ENCODE measurements at places on chromosomes 12 and 14. TPM values are rescaled to one million over a fixed set of nuclear protein-coding genes. Genes with fewer than 3 reads are reported as not detected.

The SLC6A13 gene
- 2.6 TPM for total RNA-seq

The MYO1H gene
- not detected for total RNA-seq

- no peak for DNase-seq
Observed at GRCh38 chr12:93032758-93033157, 103.7 kb upstream of the EEA1 start.

The PABPN1 gene
- total RNA-seq = 189 TPM

The STYK1 gene
- 1.6 TPM for total RNA-seq

GRCh38 chr12:25829192-25829591 lies 129.3 kb upstream of the RASSF8 start:
- no peak for DNase-seq

DNA sequence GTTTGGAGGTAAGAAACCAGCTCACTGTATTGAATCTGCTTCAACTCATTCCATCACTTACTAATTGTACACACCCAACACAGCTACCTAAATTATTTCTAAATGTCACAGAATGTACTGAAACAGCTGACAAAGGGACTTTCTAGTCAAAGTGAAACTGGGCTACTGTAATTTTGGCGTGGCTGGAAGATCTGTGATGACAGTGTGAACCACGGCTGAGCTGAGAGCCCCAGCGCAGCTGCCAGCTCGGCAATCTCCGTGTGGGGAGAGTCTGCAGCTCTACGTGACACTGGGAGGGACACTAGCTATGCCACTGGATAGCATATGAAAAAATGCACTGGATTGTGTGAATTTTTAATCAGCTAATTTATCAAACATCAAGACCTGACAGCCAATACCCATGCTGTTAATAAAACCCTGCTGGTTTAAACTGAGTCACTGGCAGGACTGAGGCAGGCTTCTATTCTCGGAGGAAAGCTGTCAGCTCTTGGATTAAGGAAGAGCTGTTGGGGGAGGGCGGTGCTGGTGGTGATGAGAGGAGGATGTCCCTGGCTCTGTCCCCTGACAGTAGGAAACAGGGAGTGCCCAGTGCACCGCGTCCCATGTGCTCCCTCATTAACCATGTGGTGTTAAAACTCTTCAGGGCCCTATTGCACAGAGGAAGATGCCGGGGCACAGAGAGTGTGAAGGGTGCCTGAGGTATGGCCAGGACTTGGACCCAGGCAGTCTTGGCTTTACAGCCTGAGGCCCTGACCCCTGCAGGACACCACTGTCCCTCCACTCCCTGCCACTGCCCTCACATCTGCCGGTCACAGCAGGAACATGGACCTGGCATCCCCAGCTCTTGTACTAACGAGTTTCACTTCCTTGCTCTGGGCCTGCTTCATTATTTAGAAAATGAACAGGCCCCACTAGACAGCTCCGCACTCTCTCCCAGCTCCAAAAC lies 13.3 kb downstream of the SLC15A4 start:
- DNase-seq = peak; percentile 65

DNA sequence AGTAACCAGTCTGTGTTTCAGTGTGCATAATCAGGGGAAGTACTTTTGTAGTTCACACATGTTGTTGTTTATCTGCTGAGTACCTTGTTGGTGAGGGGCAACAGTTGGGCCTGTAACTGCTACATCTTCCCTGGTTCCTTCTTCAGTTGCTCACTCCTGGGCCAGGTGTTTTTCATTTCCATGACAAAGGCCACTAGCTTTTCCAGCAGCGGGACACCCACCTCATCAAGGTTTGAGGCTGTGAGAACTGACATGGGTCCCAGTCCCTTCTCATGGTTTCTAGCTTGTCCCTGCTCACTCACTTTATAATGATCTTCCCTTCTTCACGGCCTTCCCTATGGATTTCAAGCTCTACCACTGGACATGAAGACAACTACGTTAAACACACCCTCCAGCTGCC lies 1.5 kb upstream of the NOXRED1 start:
- DNase-seq = no peak

The NOXRED1 gene
- total RNA-seq = 1.2 TPM

GRCh38 chr12:131808744-131809371 lies 19.3 kb upstream of the MMP17 start:
- peak; percentile 36 for DNase-seq

The OR4Q3 gene
- total RNA-seq = not detected

The EML5 gene
- 15.3 TPM for total RNA-seq

DNA sequence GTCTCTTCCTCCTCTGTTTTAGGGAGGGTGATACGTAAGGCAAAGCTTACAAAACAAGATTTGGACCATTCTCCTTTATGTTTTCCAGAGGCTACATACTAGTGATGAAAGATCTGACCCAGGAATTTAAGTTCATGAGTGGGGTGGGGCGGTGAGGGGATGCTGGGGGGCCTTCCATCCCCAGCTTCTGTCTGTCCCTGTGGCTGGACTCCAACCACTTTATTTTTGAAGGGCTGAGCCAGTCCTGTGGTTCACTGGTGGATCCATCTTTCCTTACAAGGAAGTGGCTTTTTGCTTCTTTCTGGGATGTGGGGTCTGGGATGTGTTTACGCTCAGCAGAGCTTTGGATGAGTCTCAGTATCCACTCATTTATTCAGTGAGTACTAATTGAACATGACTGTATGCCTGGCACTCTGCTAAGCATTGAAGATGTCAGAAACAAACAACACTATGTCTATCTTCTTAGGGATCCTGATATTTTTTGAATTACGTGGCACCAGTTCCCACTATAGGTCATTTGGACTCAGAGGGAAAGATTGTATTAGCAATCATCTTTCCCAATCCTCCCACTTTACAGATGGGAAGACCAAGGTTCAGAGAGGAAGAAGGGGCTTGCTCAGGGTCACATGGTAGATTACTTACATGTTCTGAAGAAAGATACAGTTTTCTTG lies 291.8 kb upstream of the TBX3 start:
- no peak for DNase-seq

The P3H3 gene
- 2.6 TPM for total RNA-seq

GRCh38 chr12:80116735-80117134 lies 17.4 kb downstream of the OTOGL start:
- DNase-seq = no peak

GRCh38 chr14:53943751-53944083 lies 12.9 kb downstream of the BMP4 start:
- no peak for DNase-seq

- DNase-seq = no peak
Observed at GRCh38 chr14:26427097-26427496, 170.7 kb downstream of the NOVA1 start.

- DNase-seq = no peak
Observed at GRCh38 chr12:69179786-69180185, 59.6 kb upstream of the CPSF6 start.

- no peak for DNase-seq
Observed at GRCh38 chr14:40222996-40223395, 790.8 kb upstream of the FBXO33 start.

GRCh38 chr12:78396538-78396937 lies 468.0 kb upstream of the SYT1 start:
- no peak for DNase-seq

The SERPINA12 gene
- not detected for total RNA-seq

DNA sequence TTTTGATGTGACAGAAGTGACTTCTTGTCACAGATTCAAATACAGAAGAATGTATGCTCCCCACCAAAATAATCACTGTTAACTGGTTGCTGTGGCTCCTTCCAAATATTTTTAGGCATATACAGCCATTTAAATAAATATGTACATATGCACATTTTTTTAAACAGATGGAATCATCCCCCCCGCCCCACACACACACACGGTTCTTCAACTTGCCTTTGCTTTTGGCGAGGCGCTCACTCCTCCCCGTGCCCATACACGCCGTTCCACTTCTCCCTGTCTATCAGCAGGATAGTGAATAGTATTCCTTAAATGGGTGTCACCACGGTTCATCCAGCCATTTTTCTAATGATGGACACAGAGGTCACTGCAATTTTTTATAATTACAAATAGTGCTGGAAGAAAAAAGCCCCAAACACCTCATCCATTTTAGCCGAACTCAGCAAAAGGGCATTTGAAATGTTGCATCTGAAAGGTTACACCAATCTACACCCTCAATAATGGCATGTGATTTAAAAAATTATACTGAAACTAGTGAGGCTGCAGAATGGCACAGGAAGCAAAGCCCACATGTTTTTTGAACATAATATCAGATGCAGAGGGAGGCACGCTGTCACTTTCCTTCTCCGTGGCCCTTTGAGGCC lies 39.2 kb upstream of the MEG3 start:
- DNase-seq = no peak

The NR2C1 gene
- total RNA-seq = 38.7 TPM

DNA sequence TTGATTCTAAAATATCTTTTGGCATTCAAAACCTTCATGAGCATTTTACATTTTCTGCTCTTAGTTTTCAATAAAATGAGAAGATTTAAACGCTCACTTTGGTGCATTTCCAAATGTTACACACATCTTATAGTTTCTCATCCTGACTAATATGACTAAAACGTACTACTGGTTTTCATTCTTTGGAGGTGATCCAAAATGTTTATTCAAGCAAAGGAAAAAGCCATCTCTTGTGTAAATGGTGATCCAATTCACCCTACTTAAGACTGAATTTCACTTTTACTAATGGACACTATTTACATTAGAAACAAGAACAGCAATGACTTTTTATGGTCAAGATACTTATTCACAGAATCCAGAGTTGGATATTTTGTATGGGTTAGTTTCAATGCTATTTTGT lies 86.6 kb downstream of the KITLG start:
- DNase-seq = no peak

The TAS2R8 gene
- not detected for total RNA-seq

- no peak for DNase-seq
Observed at GRCh38 chr12:38053655-38054464, 262.7 kb upstream of the ALG10B start.

- DNase-seq = no peak
Observed at GRCh38 chr12:132309596-132310086, 19.7 kb downstream of the GALNT9 start.

DNA sequence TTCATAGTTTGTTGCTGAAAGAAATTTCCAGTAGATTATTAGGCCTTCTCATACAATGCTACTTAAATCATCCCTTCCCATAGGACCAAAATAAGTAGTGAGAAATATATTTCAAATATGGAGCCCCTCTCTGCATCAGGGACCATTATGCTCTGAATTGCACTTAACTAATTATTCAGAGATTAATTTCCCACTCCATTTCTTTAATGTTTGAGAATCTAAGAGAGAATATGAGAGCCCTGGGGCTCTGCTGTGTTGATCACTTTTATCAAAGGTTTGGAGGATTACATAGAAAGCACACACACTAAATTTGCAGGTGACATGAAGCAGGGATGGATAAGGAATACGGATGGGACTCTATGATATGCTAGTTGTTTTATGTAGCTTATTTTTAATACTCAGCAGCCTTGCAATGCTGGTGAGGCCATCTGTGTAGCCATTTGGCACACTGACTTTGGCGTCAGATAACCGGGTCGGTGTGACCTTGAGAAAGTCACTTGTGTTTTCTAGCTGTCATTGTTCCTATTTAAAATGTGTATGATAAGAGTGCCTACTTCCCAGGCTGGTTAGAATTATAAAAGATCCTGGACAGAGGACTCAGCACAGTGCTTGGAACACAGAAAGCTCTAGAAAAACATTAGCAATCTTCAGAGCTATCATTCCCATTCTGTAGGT lies 49.9 kb upstream of the FBXO21 start:
- no peak for DNase-seq

The PMEL gene
- 1.9 TPM for total RNA-seq

DNA sequence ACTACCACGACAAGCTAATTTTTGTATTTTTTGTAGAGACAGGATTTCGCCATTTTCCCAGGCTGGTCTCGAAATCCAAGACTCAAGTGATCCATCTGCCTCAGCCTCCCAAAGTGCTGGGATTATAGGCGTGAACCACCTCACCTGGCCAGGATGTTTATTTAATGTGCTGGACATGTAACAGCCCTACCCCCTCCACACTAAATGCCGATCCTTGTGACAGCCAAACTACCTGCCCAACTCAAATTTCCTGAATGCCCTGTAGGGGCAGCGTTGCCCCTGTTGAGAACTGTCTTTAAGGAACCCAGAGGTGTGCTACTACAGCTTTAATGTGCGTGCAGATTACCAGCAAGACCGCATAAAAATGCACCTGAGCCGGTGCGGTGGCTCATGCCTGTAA lies 48.1 kb downstream of the KCNK13 start:
- DNase-seq = no peak

The PSME2 gene
- 369 TPM for total RNA-seq

DNA sequence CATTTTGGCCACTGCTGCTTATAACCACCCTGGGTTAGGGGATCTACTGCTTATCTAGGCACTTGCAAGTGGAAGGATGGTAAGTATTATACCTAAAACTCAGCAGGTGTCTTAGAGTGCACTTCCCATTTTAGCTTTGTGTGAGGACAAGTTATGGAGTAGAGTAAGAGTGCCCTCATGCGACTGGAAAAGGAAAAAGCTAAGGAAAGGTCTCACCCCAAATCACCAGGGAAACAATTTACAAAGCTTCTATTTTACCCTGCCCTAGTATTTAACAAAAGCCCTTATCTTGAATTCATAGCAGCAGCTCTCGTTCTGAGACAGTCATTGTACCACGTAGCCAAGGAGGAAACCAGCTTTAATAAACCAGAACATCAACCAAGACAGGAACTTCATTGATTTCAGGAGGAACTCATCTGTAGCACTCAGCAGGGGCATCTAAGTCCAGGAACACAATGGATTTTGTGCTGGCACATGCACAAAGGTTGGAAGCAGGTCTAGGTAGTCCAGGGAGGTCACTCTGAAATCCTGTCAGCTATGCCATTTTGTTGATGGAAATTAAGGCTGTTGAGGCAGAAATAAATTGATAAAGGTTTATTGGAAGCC lies 2.9 kb downstream of the RDH12 start:
- peak; percentile 44 for DNase-seq

- DNase-seq = no peak
Observed at GRCh38 chr14:87566991-87567390, 426.0 kb downstream of the GALC start.

GRCh38 chr14:35594616-35595015 lies 60.7 kb downstream of the INSM2 start:
- DNase-seq = no peak

DNA sequence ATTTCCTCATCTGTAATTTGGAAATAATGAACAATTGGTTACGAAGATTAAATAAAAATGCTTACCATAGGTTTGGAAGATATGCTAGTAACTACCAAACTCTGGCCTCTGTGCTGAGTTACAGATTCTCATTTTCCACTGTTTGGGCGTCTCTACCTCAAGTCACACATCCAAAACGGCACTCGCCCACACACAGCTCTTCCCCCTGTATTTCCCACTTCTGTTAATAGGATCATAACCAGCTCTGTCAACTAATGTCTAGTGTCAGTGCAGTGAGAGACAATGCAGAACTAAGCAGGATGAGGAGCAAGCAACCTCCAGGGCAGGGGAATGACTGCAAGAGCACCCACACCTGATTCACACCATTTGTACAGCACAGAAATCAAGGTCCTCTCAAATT lies 10.9 kb upstream of the SYCP3 start:
- no peak for DNase-seq

GRCh38 chr12:131448254-131448795 lies 262.6 kb upstream of the SFSWAP start:
- no peak for DNase-seq

The NKX2-1 gene
- not detected for total RNA-seq

The SETD1B gene
- 20.3 TPM for total RNA-seq

All from activated T-cell treated with anti-CD3 and anti-CD28 coated beads, Interleukin-2, amount 50 U/mL, for 72 hours (primary cell).